ENCODE measurements at places on chromosomes 3 and 15.
A peak's percentile ranks its signal among the peaks of the same experiment; 100 is the strongest.

DNA sequence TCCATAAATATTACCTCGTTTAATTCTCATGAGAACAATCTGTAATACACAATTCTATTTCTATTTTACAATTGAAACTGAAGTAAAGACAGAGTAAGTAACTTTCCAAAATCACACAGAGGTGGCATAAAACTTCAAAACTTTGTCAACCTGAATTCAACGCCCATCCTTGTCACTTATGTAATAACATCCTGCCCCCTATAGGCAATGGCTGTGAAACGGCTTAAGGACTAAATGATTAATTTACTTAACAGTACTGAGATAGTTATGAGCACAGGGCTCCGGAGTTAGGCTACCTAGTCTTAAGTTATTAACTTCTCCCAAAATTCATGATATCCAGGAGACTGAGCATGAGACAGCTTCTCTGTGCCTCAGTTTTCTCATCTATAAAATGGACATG is 293.1 kb upstream of the CHRM5 start:
- no peak for DNase-seq

DNA sequence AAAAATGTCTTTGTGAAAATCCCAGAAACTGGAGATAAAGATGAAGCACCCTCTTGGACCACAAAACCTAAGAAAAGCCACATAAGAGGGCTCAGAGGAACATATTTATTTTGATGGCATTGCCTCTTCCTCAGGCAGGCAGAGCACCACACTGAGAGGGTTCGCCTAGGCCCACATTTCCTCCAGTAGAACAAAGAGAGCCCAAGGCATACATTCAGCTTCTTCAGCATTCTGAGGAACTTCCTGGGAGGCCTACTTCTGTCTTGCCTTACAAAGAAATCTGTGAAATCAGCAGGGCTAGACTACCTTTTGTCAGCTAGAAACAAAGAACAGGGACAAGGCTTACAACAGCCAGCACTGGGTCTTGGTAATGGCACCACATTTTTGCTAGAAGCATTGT is 1325.3 kb downstream of the SI start:
- DNase-seq: no peak

DNA sequence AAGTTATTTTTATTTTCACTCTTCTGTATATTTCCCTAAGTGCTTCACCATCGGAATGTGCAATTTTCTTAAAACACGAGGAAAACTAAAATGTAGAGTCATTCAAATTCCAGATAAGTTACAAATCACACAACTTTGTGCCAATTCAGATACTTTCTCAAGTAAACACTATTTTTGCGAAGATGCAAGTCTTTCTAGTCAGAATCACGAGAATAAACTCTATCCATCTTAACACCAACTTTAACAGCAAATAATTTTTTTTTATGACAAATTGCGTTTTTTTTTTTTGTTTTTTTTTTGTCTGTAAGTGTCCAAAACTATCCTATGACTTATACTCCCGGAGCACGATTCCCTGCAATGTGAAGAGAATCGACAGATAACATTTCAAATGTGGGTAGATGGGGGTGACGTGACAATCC is 1.3 kb downstream of the STAG1 start:
- no peak for DNase-seq

GRCh38 chr3:55795746-55796145 is 308.6 kb upstream of the WNT5A start:
- DNase-seq: no peak

- DNase-seq: no peak
Observed at GRCh38 chr3:49900491-49901153, 3.1 kb downstream of the MST1R start.

- DNase-seq: no peak
Observed at GRCh38 chr3:15812183-15812582, 14.4 kb upstream of the ANKRD28 start.

- DNase-seq: no peak
Observed at GRCh38 chr3:142174559-142174958, 25.2 kb upstream of the TFDP2 start.

GRCh38 chr3:145752576-145752975 is 408.4 kb downstream of the PLOD2 start:
- no peak for DNase-seq

- no peak for DNase-seq
Observed at GRCh38 chr15:70265466-70265978, 167.8 kb upstream of the TLE3 start.

DNA sequence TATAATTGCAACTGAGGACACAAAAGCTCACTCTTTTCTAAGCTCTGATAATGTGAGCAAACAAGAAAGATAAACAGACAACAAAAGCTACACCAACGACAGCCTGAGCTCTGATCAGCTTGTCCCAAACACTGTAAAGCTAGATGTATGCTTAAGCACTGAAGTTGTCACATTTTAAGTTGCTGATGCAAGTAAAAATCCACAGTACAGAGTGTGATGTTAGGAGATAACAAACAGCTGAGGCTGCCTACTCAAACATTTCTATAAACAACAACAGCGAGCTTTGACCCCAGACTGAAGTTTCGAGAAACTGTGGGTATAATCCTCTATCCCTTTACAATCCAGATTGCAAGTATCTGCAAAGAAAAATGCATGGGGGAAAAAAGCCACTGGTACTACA is 10.7 kb downstream of the MTHFS start:
- no peak for DNase-seq

DNA sequence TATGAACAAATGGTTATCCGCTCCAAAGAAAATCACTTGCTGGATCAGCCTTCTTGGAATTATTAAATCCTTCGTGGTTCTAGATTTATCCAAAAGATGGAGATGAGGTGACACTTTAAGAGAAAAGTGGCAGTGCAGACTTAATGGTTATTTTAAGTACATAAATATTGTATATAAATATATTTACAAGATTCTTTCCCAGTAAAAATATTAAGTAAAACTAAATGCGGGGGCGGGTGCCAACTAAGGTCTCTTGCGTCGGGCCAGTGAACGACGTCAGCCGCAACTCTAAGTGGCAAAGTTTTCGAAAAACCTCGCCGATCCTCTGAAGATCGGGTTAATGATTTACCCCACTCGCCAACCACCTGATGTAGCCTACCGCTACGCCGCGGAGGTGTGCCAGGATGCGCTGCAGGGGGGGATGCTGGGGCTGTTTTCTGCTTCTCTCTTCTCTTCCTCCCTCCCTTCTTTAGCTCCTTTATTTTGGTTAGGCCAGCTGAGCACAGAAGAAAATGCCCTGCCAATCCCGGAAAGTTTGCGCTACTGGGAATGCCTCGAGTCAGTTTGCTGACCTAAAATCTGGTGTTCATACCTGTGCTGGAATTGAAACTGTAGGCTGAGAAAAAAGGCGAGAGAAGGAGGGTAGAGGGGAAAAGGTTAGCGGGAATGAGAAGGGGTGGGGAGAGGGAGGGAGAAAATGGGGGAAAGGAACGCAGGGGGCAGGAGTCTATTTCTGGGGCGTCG is 7.6 kb upstream of the FOXB1 start:
- no peak for DNase-seq

DNA sequence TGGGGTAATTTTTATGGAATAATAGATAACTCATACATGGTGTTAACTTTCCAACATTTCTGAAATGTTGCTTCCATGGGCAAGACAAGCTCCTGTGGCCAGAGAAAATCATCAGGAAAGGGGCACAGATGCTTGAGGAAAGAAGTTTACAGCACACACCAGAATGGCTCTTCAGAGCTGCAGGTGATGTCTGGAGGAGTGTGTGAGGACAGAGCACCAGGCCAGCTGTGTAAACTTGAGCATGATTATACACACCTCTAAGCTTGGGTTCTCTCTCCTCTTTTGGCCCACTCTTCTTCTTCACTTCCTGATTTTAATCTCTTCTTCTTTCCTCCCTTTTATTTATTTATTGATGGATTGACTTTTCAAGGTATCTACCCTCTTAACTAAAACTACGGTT is 676.0 kb downstream of the GRM7 start:
- DNase-seq: no peak

- DNase-seq: no peak
Observed at GRCh38 chr3:160454995-160455394, 5.4 kb upstream of the TRIM59 start.

GRCh38 chr3:44981220-44981619 is 5.2 kb downstream of the EXOSC7 start:
- DNase-seq: no peak

GRCh38 chr15:84734794-84735479 is 13.5 kb upstream of the ZNF592 start:
- no peak for DNase-seq

- no peak for DNase-seq
Observed at GRCh38 chr15:40796041-40796440, 10.8 kb upstream of the ZFYVE19 start.

- no peak for DNase-seq
Observed at GRCh38 chr15:66797921-66798320, 95.9 kb downstream of the SMAD6 start.

GRCh38 chr15:39616731-39617455 is 36.0 kb downstream of the THBS1 start:
- DNase-seq: no peak

- peak; percentile 1 for DNase-seq
Observed at GRCh38 chr3:63993653-63994079, 29.6 kb downstream of the PSMD6 start.

- no peak for DNase-seq
Observed at GRCh38 chr3:134677196-134677986, 26.6 kb upstream of the KY start.

DNA sequence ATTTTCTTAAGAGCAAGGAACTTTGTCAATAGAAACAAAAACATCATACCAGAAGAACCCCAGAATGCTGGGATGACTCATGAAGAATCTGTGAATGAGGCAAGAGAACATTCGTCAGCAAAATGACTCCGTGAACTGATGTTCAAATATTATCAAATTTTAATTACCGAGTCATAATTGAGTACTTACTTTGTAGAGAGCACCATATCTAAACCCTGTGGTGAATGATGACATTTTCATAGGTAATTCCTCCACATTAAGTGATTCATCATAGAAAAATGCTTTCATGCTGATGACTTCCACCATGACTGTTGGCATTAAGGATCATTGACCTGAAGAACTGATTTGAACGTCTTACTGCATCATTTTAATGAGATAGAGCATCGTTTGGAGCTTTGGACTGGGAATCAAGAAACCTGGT is 56.3 kb downstream of the PPARG start:
- DNase-seq: no peak

DNA sequence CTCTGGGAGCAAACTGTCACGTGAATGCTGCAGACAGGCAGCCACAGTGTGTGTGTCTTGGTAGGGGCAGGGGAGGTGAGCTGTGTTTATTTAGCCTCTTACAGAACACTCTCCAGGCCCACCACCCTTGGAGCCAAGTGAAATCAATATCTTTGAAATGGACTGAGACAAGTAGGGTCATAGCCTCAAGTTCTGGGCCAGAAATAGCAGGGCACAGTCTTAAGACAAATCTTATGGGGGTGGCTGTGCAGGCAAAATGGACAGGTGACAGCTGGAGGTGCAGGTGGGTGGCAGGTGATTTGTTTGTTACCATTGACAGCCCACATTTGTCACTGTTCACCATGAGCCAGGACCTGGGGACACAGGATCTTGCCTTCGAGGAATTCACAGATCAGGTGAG is 93.6 kb upstream of the NMNAT3 start:
- DNase-seq: no peak

DNA sequence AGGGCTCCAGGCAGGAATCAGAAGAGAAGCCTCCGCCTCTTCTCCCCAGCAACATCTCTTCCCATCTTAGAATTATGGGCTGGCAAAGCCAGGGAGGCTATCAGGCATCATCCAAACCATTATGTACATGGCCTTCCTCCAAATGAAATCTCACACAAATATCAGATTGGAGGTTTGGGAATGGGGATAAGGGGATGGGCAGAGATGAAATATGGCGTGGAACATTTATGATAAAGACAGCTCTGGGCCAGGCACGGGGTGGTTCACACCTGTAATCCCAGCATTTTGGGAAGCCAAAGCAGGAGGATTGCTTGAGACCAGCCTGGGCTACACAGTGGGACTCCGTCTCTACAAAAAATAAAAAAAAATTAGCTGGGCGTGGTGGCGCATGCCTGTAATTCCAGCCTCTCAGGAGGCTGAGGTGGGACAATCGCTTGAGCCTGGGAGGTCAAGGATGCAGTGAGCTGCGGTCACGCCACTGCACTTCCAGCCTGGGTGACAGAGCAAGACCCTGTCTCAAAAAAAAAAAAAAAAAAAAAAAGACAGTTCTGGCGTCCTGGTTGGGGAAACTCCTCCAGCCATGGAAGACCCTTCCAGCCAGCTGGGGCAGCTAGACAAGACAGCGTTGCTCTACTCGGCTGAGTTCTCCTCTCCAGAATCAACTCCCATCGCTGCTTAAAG is 36.6 kb downstream of the CPN2 start:
- no peak for DNase-seq

DNA sequence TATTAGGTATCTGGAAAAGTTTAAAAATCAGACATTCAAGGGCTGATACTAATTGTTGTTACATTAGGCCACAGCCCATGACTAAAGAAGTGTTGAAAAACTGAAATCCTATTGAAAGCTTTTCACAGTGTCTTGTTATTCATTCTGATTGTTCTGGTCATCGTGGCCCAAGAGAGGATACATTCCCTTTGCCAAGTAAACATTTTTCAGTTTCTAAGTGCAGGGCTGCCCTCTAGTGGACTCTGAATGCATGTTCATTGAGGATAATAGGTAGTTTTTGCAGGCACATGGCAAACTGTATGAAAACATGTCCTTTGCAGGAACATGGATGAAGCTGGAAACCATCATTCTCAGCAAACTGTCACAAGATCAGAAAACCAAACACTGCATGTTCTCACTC is 181.1 kb downstream of the MYRIP start:
- DNase-seq: no peak

DNA sequence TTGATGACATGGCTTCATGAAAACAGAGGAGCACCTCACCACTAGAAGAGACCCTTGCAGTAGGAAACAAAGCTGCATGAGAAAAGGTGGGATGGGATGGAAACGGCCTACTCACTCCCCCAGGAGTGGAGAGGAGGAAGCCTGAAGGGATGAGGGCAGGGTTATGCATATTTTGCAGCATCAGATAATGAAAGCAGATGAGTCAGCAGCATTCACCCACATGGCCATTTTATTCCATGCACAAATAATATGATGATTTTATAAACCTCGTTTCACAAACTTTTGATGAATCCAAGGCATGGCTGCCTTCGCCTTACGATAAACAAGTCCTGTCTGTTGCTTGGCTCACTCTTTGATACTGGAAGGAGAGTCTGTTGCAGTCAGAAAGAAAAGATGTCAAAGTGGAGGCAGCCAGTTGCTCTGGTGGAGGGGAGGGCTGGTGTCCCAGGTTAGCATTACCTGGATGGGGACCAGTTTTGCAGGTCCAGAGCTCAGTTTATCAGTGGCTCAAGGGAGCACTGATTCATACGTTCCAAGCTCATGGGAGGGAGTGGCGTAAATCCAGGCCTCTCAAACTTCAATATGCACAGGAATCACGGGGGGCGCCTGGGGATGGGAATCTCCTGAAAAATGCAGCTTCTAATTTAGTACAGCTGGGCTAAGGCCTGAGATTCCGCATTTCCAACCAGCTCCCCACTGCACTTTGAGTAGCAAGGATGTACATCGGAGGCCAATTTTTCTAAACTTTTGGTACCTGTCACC is 9.2 kb upstream of the EHD4 start:
- no peak for DNase-seq

DNA sequence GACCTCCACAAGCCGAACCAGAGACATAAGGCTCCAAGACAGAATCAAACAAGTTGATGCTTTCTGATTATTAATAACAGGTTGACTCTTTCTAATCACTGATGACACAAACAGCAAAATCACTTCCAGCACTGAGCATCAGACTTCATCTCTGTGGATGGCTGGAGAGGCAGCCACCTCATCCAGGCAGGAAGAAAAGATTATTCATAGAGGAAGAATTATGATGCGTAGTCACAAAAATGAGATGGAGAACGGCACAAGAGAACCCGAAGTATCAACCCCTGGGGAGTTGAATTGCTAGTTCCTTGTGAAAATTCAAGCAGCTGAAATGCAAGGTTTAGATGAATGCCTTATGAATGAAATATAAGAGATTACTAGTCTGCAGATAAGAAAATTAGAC is 49.9 kb upstream of the LMCD1 start:
- DNase-seq: no peak
